ENCODE measurements at places on chromosomes 1 and 21.

- DNase-seq = no peak
Measured at GRCh38 chr1:56527548-56528302, 51.6 kb downstream of the PLPP3 start.

DNA sequence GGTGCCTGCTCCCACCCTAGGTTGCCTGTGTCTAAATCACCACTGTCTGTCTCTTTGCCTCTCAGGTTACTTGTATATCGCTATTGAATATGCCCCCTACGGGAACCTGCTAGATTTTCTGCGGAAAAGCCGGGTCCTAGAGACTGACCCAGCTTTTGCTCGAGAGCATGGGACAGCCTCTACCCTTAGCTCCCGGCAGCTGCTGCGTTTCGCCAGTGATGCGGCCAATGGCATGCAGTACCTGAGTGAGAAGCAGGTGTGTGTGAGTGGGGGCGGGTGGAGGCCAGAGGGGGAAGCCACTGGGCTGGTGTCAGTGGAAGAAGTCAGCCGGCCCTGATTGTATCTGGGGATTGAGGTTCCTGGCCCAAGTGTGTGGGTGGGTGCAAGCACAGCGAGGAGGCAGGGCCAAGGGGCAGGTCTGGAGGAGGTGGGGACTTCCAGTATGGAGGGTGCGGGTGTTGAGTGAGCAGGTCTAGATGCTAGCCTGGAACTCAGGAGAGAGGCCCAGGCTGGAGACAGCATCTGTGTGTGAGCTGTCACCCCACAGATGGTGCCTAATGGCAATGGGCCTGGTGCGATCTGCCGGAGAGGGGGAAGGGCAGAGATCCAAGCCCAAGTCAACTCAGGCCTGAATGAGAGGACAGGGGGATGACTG, 17.2 kb downstream of the TIE1 start:
- DNase-seq = no peak

DNA sequence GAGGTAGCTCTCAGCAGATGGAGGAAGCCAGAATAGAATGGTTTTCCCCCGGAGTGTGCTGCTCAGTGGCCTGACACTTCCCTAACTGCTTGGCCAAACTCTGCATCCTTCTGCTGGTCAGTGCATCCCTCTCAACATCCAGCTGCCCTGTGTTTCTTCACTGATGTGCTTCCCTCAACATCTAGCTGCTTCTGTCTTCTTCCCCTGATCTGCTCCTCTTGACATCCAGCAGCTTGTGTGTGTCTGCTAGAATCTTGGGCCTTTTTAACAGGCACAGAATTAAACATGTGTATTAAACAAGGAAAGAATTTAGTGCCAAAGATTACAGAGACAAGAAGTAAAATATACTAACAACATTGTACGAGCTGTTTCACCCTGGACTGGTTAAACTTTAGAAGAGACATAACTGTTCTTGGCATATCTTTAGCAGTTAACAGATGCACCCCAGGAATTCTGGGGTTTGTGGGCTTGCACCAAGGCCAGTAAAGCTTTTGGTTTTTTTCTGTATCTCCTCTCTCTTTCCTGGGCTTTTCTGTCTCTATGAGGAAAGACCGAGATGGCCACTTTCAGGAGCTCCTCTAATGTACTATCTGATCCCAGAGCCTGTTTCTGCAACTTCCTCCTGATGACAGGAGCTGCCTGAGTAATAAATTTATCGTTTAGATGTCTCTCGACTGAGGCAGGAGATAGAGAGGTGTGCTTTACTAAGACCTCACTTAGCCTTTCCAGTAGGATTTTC, 34.8 kb upstream of the HSD3B1 start:
- DNase-seq = no peak

GRCh38 chr21:38830671-38831525, 25.2 kb downstream of the ETS2 start:
- DNase-seq = no peak

DNA sequence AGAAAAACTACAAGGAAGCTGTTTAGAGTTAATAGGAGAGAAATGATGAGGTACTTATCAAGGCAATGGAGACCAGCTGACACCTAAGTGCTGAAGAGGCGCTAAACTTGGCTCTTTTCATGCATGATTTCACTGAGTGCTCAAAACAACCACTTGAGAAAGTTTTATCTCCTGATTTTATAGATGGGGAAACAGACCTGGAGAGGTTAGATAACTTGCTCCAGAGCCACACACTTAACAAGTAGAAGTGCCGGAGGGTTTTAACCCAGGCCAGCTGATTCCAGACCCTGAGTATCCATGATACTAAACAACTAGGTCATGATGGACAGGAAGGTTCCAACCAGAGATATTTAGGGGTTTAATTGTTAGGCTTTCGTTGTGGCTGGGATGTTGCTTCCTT, 25.9 kb downstream of the UBE2U start:
- no peak for DNase-seq

Data from neural progenitor cell (in vitro differentiated cells).